ENCODE measurements at places on chromosomes 3 and 15.

DNA sequence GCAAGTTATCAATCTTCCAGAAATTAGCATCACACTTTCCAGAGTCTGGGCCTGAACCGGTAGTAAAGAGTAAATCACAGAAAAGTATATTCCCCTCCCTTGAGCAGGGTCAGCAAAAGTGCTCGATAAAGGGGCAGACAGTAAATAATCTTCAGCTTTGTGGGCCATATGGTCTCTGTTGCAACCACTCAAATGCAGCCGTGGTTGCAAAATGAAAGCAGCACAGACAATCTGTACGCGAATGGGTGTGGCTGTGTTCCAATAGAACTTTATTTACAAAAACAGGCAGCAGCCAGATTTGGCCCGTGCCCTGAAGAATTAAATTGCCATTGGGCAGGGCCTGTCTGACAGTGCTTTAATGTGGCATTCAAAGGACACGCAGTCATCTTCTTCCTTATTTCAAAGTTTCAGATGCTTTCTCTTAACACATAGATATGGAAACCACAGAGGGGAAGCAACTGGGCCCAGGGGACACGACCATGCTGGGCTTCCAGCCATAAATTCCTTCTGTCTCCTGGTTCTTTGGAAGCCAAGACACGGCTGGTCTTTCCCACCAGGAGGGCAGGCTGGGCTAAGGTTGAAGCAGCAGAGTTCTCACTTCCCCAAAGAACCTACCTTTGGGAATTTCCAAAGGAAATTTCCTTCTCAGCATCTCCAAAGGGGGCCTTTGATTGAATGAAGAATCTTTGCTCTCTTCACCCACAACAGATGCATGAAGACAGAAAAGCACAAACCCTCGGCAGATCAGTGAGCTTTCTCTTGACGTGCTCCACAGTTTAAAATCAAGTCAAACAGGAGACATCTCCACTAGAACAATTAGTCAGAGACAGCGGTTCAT is 489.8 kb upstream of the PROK2 start:
- no peak for DNase-seq

GRCh38 chr3:123383091-123384053 is 65.5 kb downstream of the ADCY5 start:
- DNase-seq: no peak

- DNase-seq: no peak
Measured at GRCh38 chr3:124116906-124117305, 125.0 kb upstream of the ROPN1 start.

GRCh38 chr15:65724464-65725215 is 67.5 kb downstream of the DENND4A start:
- DNase-seq: no peak

- DNase-seq: no peak
Measured at GRCh38 chr3:155391551-155391958, 98.1 kb upstream of the STRIT1 start.
